ENCODE measurements at places on chromosomes 7 and 10.

DNA sequence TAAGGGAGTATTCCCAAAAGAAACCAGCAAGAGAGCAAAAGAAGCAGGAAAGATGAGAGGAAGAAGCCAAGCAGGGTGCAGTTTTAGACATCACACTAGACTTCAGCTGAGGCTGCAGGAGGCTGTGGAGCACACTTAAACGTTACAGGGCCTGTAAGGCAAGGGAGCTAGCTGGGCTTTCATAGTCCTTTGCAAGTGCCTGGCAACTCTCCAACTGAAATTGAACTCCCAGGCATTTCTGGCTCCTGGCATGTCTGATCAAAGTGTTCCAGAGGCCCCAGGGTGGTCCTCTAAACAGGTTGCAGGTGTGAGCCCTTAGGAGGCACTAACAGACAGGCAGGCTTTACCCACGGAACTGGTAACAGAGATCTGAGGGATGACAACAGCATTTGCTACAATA, 750.2 kb downstream of the XPNPEP1 start:
- DNase-seq, result no peak

DNA sequence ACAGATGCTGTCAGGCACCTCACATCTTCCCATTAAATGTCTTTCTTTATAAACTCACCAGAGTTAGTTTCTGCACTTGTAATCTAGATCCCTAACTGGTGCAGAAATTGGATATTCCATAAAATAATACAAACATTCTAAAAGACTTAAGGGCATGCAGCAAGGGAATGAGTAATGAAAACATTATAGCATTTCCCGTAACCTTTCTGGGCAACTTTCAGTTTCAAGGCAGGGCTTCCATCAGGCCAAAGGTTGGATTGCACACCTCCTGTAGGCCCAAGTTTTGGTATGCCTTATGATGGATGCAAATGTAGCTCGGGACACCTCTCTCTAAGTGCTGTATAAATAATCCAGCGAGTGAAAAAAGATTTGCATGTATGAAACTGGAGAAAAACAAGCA, 129.9 kb upstream of the LYZL2 start:
- no peak for DNase-seq

- DNase-seq, result no peak
Measured at GRCh38 chr10:47457826-47458225, 26.1 kb downstream of the ANXA8 start.

- DNase-seq, result no peak
Measured at GRCh38 chr10:79248341-79249185, 98.7 kb upstream of the PPIF start.

DNA sequence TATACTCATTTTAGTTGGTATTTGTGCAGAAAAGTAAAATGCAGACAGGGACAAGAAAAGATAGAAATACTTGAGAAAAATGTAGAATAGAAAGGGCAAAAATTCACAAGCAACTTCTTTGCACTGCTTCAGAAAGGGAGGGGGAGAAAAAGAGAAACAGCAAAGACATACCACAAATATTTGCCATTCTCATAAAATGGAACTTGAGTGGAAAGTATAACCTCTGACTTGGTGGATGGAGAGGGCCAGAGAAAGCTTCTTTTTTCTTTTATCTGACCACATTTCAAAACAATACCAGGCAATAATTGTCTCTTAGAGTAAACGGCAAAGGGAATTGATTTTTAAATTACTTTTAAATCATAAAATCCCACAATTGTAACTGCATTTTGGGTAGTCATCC, 35.8 kb upstream of the TRUB1 start:
- no peak for DNase-seq

DNA sequence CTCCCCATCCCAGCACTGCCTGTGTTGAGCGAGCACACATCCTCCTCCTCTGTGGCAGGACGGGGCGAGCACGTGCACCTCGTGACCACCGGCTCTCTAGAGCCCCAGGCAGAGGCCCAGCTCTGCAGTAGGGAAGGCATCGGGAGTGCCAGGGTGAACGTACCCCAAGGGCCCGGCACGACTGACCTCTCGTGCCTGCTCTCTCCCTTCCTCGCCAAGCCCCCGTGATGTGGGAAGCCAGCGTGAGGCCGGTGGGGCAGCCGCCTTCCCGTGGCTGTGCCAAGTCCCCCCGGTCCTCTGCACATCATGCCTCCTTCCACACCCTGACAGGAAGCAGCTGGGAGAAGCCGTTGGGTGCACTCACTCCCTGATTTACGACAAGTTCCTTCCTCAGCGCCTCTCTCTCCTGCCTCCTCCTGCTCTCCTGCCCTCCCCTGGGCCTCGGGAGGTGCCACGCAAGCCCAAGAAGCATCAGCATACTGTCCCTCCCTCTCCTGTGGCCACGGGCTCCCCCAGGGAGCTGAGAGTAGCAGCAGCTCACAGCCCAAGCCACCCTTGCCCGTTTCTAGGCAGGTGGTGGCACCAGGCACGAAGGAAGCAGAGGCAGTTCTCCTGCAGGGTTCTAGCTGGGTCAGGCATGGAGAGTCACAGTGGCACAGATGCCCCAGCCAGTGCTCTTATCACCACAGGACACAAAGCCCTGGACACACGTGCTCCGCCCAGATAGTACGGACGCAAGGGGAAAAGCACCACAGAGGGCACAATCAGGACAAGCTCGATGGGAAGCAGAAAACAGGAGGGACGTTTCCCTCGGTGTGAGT, 47.0 kb downstream of the AMZ1 start:
- DNase-seq, result no peak

- no peak for DNase-seq
Measured at GRCh38 chr7:50812094-50812493, 29.4 kb upstream of the GRB10 start.

DNA sequence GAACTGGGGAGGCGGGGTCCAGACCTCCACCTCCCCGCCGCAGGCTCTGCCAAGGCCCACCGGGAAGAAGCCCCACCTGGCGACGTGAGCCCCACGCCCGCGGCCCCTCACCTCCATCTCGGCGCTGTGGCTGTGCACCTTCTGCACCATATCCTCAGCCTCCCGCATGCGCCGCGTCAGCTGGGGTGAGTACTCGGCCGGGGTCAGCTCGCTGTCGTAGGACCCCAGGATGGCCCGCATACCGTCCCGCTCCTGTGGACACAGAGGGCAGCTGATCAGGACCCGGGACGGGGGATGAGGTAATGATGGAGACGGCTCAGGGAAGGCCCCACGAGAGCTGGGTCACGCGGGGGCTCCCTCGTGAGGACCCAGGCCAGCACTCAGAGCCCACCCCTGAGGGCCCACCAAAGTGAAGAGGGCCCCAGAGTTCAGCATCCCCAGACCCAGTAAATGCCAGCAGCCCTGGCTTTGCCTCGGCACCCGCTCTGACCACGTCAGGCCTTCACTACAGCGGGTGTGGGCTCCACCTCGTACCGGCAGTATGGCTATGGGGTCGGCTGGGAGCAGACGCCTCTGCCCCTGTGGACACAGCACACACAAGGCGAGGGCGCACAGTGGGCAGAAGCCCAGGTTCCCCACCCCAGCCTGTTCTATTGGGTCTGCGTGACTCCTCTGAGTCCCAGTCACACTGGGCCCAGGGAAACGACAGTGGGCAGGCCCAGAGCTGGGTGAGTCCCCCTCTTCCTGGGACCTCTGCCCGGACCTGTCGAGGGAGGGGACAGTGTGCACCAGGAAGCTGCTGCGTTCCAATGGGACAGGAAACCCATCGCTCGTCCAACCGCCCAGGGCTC, 218.1 kb downstream of the MAD1L1 start:
- DNase-seq, result no peak

GRCh38 chr10:130741901-130742855, 569.3 kb downstream of the TCERG1L start:
- no peak for DNase-seq

DNA sequence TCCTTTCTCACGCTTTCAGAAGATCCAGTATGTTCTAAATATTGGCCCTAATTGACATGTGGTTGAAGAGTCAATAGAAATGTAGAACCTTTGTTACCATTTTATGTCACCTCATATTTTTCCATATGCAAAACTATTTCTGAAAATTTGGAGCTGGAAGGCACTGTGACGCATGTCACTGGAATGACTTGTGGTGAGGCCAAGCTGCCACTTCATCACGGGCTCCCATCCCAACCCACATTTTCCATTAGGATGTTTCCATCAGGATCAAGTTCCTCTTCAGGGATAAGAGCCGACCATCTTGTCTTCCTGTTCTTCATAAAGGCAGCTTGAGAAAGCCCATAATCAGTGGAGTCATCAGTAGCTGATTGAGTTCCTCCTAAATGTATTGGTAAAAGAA, 1241.7 kb downstream of the GATA3 start:
- DNase-seq, result no peak

All from stimulated activated CD8-positive, alpha-beta memory T cell treated with anti-CD3 and anti-CD28 coated beads, Interleukin-7, amount 100 ng/mL, for 1 hour (primary cell).